Transverse colon (tissue), 4 donors: ENCODE measurements at places on chromosomes 3 and 15.

GRCh38 chr3:143784446-143784845 is 63.8 kb downstream of the SLC9A9 start:
- DNase-seq = no peak

DNA sequence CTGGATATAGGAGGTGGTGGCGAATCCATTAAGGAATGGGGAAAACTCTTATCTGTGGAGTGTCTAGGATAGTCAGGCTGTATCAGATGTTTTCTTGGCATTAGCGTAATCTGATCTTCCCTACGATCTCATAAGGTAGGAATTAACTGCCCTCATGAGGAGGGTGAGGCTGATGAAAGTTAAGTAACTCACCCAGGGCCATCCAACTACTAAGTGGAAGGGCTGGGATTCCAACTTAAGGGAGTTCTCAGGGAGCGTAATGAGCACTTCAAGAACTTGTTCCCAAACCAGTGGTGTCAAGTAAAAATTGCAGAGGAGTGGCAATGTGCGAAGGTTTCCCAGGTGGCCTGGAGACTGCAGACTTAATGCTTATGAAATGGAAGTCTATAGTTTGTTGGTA is 55.9 kb upstream of the OSBPL11 start:
- no peak for DNase-seq

DNA sequence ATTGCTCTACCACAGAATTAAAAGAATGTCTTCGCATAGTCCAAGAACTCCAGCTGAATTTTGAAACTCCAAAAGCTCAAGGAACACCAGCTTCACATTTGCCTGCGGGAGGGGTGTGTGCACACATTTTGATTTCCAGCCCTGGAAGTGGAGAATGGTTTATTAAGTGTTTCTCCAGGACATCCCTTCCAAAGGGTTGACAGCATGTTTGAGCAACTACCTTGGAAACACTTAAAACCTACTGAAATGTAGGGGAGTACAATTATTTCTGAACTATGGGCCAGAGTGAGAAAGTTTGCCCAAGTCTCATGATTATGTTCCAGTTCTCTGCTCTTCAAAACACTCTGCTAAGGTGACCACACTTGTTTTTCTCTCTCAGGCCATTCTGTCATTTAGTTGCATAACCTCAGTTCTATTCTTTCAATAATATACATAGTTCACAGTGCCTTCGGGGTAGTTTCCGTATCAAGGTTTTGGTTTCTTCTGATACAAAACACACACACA is 7.9 kb downstream of the ACP3 start:
- DNase-seq = no peak

GRCh38 chr3:45890405-45890804 is 4.1 kb downstream of the CCR9 start:
- peak; percentile 76 for DNase-seq

DNA sequence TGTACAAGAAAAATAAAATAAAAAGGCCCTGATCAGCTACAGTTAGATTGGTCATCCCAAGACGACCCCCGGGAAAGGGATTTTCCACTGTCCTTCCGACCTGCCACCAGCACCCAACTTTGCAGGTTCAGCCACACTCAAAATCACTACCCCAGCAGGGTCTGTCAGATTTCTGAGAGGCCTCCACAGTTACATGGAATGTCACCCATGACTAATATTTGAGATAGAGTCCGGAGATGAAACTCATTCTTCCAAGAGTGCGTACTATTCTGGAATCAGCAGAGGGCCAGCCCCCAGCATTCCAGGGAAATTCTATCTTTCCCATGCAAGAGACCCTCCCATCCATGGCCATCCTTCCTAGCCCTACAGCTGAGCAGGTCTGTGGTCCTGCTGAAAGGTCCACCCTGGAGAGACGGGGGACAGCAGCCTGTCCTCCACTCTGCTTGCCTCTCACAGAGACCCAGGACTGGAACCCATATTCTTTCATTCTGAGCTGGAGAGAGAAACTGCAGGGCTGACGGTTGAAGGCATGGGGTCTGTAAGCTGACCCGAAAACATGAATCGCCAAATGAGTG is 5.8 kb downstream of the LIPC start:
- DNase-seq = no peak

GRCh38 chr15:58201516-58201915 is 63.3 kb downstream of the AQP9 start:
- DNase-seq = no peak

GRCh38 chr15:63323798-63324563 is 46.6 kb downstream of the APH1B start:
- DNase-seq = no peak

DNA sequence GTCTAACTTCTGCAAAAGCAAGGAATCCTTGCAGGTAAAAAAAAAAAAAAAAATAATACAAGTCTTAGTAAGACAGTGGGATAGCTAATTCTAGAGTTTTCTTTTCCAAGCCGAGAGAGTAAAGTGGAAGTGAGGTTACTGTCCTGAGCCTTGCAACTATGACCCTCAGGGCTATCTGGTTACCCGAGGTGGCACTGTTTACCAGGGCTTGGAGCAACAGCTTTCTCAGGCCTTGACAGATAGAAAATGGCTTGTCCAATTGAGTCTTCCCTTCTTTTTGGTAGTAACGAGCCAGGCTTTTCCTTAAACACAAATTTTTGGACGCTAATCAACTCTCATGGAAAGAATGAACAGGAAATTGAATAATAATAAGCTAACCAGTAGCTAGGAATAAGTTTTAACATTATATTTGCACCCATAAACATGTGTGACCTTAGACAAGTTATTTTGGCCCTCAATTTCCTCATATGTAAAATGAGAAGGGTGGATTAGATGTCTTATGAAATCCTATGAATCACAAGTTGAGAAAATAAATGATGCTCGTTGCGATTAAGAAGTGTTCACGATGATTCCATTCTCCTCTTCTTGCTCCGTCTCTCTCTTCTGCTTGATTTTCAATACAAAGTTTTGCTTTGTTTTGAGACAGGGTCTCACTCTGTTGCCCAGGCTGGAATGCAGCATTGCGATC is 236.9 kb upstream of the KBTBD8 start:
- DNase-seq = no peak

- no peak for DNase-seq
Measured at GRCh38 chr3:58529516-58530353, 7.3 kb downstream of the ACOX2 start.

GRCh38 chr3:39413691-39414420 is 7.3 kb downstream of the RPSA start:
- DNase-seq = no peak

GRCh38 chr3:78204977-78205376 is 1165.1 kb downstream of the ROBO2 start:
- no peak for DNase-seq

DNA sequence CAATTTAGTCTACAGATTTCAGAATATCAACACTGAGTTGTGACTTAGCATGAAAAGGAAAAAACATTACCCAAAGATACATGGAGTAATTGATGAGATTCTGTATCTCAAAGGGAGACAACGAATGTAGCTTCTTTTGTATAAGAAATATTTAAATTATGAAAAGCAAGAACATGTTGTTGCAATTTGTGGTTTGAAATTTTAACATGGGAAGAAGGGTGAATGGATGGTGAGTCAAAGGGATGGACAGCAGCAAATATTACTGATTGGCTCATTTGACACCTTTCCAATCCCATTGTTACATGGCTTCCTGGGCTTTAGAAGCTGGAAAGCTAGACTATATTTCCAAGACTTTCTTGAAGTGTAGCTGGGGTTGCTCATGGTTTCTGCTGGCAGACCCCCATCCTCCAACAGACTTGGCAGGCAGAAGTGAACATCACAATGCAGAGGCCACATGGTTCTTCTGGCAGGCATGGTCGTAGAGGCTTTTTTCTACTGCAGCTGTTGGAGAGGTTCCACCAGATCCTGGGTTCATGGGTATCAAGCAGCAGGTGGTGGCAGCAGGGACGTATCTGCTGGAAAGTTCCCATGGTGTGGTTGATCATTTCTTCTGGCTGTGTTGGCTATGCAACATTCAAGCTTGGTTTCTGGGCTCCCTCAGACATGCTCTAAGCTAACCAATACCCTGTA is 47.2 kb upstream of the KPNA4 start:
- DNase-seq = no peak

GRCh38 chr3:147298511-147298982 is 107.8 kb downstream of the ZIC4 start:
- no peak for DNase-seq

GRCh38 chr3:140920029-140920428 is 21.6 kb upstream of the SLC25A36 start:
- DNase-seq = no peak

DNA sequence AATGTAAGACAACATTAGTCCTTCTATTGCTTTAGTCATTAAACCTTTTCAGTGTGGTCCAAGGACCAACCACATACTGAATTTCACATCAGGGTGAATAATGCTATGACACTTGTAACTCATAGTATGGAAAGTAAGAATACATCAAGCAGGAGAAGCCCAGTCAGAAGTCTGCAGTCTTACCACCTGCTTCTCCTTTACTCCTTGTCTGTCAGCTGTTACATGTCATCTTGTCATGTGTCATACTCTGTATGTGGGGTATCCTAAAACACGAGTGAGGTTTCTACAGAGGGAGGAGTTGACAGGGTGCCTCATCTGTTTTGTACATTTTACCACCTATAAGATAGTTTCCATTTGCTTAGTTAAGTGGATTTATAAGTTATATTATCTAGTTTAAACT is 32.8 kb upstream of the EID1 start:
- no peak for DNase-seq

DNA sequence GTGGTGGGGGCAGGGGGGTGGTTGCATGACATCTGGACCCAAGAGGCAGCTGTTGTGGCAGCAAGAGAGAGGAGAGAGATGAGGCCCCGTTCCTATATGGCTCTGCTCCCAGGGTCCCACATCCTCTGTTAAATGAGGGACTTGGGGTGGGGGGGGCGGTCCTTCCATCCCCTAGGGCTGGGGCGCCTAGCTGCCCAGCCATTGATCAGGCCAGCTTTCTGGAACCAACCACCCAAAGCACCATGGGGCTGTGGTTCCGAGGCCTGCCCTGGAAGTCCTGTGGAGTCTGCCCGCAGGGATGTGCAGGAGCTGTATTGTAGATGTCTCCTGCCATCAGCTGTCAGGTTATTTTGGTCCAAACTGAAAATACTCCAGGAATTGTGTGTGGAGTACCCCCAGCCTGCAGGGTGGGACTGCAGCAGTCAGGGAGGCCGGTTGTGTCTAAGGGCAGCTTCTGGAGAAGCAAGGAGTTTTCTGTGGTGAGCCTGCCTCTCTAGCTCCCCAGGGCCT is 5.2 kb downstream of the FURIN start:
- no peak for DNase-seq

DNA sequence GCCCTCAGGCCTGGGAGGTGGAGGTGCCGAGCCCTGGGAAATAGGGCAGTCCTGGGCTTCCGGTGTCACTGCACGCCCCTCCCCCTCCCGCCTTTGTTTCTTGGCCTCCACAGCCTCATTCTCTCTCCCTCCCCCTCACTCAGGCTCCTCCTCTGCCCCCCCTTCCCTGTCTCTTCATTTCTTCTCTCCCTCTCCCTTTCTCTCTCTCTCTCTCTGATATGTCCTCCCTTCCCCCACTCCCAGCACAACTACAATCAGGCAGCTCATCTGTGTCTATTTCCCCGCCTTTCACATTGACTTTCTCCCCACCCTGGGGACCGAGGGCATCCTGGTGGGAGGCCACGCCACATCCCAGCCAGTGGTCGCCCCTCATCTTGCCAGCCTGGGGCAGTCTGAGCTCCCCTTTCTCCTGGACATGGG is 40.2 kb downstream of the IDH2 start:
- peak; percentile 85 for DNase-seq

DNA sequence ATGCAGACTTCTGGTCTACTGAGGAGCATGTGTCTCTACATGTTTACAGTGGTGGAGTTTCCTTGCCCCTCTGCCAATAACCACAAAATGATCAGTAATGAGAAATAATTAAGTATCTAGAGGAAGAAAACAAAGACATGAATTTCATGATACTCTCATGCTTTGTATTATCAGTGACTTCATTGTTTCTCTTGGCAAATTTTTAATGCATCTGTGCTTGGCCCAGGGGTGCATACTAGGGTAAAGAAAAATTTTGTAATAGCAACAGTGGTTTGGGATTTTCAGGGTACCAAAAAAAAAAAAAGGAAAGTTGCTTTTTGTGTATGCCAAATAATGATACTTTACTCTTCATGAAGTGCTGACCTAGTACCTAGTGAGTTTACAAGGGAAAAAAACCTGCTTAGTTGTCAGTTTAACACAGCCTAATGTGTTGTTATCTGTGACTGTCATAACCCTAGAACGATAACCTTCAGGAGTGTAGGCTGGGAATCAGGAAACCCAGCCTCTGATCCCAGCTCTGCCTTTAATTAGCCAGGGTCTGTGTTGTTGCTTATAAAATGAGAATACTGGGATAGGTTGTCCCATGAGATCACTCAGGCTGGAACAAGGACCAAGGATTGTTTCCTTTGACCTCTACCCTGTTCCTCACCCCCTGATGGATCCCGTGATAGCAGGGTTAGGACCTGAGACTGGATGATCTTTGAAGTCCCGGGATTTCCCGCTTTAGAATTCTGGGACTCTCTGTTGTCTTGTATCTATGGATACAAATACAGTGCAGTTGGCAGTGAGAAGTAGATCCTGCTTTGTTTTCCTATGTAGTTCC is 117.5 kb downstream of the CMSS1 start:
- DNase-seq = no peak

DNA sequence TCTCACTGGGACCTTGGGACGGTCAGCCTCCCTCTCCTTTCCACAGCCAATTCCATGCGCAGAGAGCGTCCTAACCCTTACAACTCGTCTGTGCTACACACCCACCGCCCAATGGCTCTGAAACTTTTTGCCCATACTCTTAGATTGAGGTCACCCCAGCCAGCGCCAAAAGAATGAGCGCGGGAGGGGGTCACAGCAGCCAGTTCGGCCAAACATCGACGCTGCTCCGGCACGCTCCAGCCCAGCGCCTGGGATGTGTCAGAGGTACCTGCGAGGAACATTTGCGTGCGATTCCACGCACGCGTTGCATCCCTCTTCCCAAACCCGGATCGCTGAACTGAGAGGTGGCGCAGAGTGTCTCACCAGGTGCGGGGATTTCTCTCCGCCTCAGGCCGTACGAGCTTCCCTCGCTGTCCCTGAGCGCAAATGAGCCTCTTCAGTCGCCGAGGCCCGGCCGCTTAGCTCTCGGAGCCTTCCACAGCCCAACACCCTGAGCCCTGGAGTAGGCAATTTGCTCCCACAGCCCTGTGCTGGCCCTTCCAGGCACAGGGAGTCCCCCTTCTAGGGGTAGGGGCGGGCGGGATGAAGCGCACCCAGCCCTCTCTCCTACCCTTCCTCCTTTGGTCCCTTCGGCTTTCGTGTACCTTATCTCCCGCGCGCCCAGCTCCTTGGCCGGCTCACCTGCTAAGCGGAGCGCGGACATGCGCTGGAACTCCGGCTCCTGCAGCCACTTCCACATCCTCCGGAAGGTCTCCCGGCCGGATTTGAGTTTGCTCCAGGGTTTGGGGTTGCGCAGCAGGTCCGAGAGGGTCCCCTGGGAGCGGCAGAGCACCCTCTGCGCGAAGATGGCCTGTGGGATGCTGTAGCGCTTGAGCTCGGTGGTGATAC is 1.8 kb downstream of the ONECUT1 start:
- DNase-seq = no peak

- no peak for DNase-seq
Measured at GRCh38 chr3:2645001-2645400, 465.2 kb downstream of the IL5RA start.

- DNase-seq = no peak
Measured at GRCh38 chr3:71438904-71439303, 144.6 kb downstream of the FOXP1 start.

- DNase-seq = no peak
Measured at GRCh38 chr15:82129761-82130160, 83.9 kb upstream of the MEX3B start.

GRCh38 chr3:138862924-138863775 is 28.4 kb upstream of the PIK3CB start:
- DNase-seq = peak; percentile 74
